ENCODE measurements at places on chromosomes 2 and 18. TPM values are rescaled to one million over a fixed set of nuclear protein-coding genes. Genes with fewer than 3 reads are reported as not detected.

DNA sequence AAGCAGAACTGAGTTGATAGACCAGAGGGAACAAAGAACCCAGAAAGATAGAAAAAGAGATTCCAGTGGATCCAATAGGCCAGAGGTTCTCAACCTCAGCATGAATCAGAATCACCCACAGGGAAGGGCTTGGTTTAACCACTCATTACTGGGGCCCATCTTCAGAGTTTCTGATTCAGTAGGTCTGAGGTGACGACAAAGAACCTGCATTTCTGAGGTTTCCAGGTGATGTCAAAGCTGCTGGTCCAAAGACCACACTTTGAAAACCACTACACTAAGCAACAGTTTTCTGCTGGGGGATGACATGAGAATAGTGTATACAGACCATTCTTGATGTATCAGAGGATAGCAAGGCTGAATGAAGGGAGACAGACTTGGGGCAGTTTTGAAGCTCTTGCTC lies 296.9 kb upstream of the STON1 start:
- DNase-seq, result no peak
- no peak overlapping the region for H3K4me3 ChIP-seq
- no peaks in the 10 kb centered on the region for H3K4me1 ChIP-seq
- no peaks in the 10 kb centered on the region for H3K27me3 ChIP-seq
- H3K27ac ChIP-seq, result no peak overlapping the region
- no peaks in the 10 kb centered on the region for H3K36me3 ChIP-seq

GRCh38 chr2:23549821-23550530 lies 165.0 kb downstream of the KLHL29 start:
- DNase-seq, result no peak
- no peak overlapping the region for H3K27ac ChIP-seq
- no peaks in the 10 kb centered on the region for H3K36me3 ChIP-seq
- H3K4me3 ChIP-seq, result no peak overlapping the region

DNA sequence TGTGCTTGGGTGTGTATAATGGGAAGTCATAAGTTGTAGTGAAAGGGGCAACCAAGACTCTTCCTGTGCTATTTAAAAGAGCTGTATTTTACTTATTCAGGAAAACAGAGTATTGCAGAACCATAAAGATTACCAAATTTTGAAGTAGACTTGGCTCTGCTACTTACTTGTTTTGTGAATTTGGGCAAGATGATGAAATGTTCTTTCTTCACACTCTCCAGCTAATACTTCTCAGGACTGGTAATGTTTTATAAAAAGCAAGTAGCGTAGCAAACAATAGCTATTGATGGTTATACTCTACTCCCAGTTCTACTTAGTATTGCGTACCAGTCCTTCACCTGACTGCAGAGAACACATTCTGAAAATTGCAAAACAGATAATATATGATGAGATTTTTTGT lies 374.1 kb downstream of the ARHGAP15 start:
- no peak overlapping the region for H3K27ac ChIP-seq
- no peaks in the 10 kb centered on the region for H3K36me3 ChIP-seq
- no peaks in the 10 kb centered on the region for H3K4me1 ChIP-seq
- H3K4me3 ChIP-seq, result no peak overlapping the region
- DNase-seq, result no peak

DNA sequence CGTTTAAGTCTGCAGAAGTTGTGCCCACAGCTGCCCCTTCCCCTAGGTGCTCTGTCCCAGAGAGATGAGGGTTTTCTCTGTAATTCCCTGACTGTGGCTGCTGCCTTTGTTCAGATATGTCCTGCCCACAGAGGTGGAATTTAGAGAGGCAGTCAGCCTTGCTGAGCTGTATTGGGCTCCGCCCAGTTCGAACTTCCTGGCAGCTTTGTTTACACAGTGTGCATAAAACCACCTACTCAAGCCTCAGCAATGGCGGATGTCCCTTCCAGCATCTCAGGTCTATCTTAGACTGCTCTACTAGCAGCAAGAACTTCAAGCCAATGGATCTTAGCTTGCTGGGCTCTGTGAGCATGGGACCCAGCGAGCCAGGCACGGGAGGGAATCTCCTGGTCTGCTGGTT lies 48.1 kb downstream of the LHCGR start:
- no peaks in the 10 kb centered on the region for H3K27me3 ChIP-seq
- H3K36me3 ChIP-seq, result no peaks in the 10 kb centered on the region
- H3K4me1 ChIP-seq, result no peaks in the 10 kb centered on the region
- H3K4me3 ChIP-seq, result no peak overlapping the region

DNA sequence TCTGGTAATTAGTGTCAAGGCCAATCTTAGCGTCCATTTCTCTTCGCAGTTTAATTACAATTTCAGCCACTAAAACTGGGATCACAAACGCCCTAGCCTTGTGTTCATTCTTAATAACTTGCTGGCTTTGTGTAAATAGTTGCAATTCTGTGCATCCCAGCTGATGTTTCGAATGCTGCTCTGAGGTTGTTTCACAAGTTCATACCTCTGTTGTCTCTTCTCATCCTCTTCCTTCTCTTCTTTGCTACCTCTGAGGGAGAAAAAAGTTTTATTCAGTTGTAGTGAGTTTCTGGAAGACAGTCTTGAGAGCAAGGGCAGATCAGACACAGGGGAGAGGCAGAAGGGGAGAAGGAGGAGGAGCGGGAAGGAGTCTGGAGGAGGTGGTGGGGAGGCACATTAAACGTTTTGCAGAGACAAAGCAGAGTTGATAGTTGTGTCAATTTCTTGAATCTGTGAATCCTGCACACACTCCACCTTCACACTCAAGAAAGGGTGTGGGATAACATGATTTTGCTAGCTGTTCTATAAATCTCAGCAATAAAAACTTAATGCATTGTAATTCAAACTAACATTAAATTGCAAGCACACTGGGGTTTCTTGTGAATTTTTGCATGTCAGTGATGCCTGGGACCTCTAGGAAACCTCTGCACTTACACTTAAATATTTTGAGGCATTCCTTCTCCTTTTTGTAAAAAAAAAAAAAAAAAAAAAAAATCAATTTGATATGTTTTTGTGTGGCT lies 6.8 kb downstream of the MEIS1 start:
- H3K4me1 ChIP-seq, result no peaks in the 10 kb centered on the region
- peak overlapping the region; percentile 90 for H3K27ac ChIP-seq
- H3K4me3 ChIP-seq, result peak overlapping the region; percentile 74
- H3K27me3 ChIP-seq, result no peaks in the 10 kb centered on the region

GRCh38 chr2:38224821-38225437 lies 149.0 kb upstream of the CYP1B1 start:
- H3K27me3 ChIP-seq, result no peaks in the 10 kb centered on the region
- H3K36me3 ChIP-seq, result no peaks in the 10 kb centered on the region
- no peak overlapping the region for H3K4me3 ChIP-seq
- no peak overlapping the region for H3K27ac ChIP-seq
- no peaks in the 10 kb centered on the region for H3K4me1 ChIP-seq
- DNase-seq, result no peak

GRCh38 chr2:117536139-117536538 lies 278.4 kb upstream of the DDX18 start:
- no peaks in the 10 kb centered on the region for H3K36me3 ChIP-seq
- no peak overlapping the region for H3K4me3 ChIP-seq
- H3K27me3 ChIP-seq, result no peaks in the 10 kb centered on the region
- no peaks in the 10 kb centered on the region for H3K4me1 ChIP-seq

DNA sequence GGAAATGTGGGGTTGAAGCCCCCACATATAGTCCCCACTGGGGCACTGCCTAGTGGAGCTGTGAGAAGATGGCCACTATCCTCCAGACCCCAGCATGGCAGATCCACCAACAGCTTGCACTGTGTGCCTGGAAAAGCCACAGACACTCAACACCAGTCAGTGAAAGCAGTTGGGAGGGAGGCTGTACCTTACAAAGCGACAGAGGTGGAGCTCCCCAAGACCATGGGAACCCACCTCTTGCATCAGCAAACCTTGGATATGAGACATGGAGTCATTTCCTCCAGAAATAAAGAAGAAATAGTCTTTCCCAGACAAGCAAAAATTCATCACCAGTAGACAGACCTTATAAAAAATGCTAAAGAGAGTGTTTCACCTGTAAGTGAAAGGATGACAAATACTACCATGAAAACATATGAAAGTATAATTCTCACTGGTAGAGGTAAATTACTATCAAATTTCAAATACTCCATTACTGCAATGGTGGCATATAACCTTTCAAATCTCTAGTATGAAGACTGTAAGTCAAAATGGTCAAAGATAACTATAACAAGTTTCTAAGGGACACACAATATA lies 152.6 kb upstream of the EPHA4 start:
- no peak for DNase-seq
- no peak overlapping the region for H3K27ac ChIP-seq
- H3K36me3 ChIP-seq, result no peaks in the 10 kb centered on the region
- H3K4me1 ChIP-seq, result no peaks in the 10 kb centered on the region
- H3K27me3 ChIP-seq, result no peaks in the 10 kb centered on the region
- H3K4me3 ChIP-seq, result no peak overlapping the region

GRCh38 chr2:209076151-209076550 lies 347.7 kb upstream of the MAP2 start:
- H3K4me3 ChIP-seq, result no peak overlapping the region
- DNase-seq, result no peak
- no peaks in the 10 kb centered on the region for H3K27me3 ChIP-seq
- no peaks in the 10 kb centered on the region for H3K4me1 ChIP-seq

- no peaks in the 10 kb centered on the region for H3K36me3 ChIP-seq
- no peak for DNase-seq
- H3K27me3 ChIP-seq, result no peaks in the 10 kb centered on the region
- peaks cover 35% of the 10 kb centered on the region for H3K4me1 ChIP-seq
- H3K4me3 ChIP-seq, result no peak overlapping the region
- H3K27ac ChIP-seq, result no peak overlapping the region
Observed at GRCh38 chr18:79572848-79573451, 106.7 kb upstream of the CTDP1 start.

DNA sequence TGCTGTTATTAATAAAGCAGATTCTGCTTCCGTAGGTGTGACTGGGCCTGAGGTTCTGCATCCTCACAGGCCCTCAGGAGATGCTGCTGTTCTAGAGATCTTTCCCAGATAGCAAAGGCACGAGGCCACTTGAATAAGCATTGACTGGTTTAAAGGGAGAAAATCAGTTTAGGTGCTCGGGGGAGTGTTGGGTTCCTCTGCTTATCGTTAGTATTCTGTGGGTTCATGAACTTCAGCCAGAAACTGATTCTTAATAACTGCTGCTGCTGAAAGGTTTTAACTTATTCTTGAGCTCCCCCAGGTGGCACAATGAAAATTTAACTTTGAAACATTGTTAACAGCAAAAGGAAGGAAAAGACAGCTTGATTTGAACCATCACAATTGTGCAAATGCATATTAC lies 56.9 kb downstream of the ITGA6 start:
- DNase-seq, result peak; percentile 58
- H3K4me3 ChIP-seq, result no peak overlapping the region
- H3K27ac ChIP-seq, result no peak overlapping the region
- H3K36me3 ChIP-seq, result peaks cover 56% of the 10 kb centered on the region

GRCh38 chr18:68839701-68840100 lies 41.8 kb downstream of the CCDC102B start:
- H3K27ac ChIP-seq, result no peak overlapping the region
- H3K4me3 ChIP-seq, result no peak overlapping the region
- H3K27me3 ChIP-seq, result no peaks in the 10 kb centered on the region
- H3K36me3 ChIP-seq, result no peaks in the 10 kb centered on the region
- DNase-seq, result no peak
- no peaks in the 10 kb centered on the region for H3K4me1 ChIP-seq

DNA sequence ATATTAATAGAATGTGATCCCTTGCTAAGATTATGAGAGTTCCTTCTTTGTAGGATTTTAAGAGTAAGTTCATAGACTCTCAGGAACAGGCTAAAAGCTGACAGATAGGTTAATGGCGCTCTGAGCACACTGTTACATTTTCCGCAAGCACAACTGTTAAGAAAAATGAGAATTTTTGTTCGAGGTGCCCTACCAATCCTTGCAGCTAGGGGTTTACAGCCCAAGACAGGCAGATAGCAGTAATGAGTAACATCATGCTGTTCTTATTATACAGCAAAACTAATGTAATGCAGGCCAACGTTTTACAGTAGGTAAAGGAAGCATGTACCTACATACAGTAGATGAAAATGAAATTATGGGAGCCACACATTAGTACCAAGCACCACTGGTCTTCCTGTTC lies 11.2 kb upstream of the BOD1L2 start:
- H3K4me1 ChIP-seq, result no peaks in the 10 kb centered on the region
- no peak overlapping the region for H3K4me3 ChIP-seq
- no peak for DNase-seq
- no peaks in the 10 kb centered on the region for H3K36me3 ChIP-seq
- H3K27ac ChIP-seq, result no peak overlapping the region

GRCh38 chr2:218505754-218506371 lies 62.3 kb downstream of the USP37 start:
- H3K27ac ChIP-seq, result no peak overlapping the region
- no peaks in the 10 kb centered on the region for H3K27me3 ChIP-seq
- no peak overlapping the region for H3K4me3 ChIP-seq
- DNase-seq, result no peak
- H3K4me1 ChIP-seq, result peaks cover 16% of the 10 kb centered on the region

DNA sequence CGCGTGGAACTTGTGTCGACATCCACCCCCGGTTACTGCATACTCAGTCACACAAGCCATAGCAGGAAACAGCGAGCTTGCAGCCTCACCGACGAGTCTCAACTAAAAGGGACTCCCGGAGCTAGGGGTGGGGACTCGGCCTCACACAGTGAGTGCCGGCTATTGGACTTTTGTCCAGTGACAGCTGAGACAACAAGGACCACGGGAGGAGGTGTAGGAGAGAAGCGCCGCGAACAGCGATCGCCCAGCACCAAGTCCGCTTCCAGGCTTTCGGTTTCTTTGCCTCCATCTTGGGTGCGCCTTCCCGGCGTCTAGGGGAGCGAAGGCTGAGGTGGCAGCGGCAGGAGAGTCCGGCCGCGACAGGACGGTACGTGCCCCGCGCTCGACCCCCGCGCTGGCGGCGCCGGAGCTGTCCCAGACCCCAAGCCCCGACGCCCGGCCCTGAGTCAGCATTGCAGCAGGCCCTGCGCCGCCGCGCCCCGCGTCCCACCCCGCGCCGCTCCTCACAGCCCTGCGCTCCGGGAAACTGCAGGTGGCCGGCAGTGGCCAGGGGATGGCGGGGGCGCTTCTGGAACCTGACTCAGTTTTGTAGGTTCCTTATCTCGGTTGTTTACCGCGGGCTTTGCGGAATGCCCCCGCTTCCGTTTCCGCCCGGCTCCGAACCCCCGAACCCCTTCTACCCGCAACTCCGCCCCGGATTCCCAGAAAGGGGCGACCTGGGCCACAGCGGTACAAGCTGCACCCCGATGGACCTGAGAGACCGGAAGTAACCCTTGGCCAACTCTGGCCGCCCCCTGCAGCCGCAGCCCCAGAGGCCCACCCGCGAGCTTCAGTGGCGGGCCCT lies at the start of gene CFLAR:
TSS of gene CFLAR (plus strand) at position 50 of the 844 bp plus-strand sequence. CDS start 13,702 bp downstream, outside the sequence.
- H3K27me3 ChIP-seq, result no peaks in the 10 kb centered on the region
- H3K27ac ChIP-seq, result peak within 1 kb of the TSS; percentile 98
- H3K4me1 ChIP-seq, result peaks cover 9% of the 10 kb centered on the region
- DNase-seq, result peak; percentile 74
- no peaks in the 10 kb centered on the region for H3K36me3 ChIP-seq

CDK15 gene
- total RNA-seq, result 24.1 TPM

MC2R gene
- not detected for total RNA-seq

TMEM87B gene
- 59.3 TPM for total RNA-seq

FTCDNL1 gene
- total RNA-seq, result not detected

SH3BP4 gene
- 41.5 TPM for total RNA-seq

CCDC85A gene
- total RNA-seq, result 6.4 TPM

SLC40A1 gene
- 75.2 TPM for total RNA-seq

CDH2 gene
- total RNA-seq, result 0.58 TPM

RAD51AP2 gene
- 0.55 TPM for total RNA-seq

ANKRD29 gene
- total RNA-seq, result 2.0 TPM

RPE gene
- 91.2 TPM for total RNA-seq

All from stomach (tissue), 19 donors.